ENCODE measurements at places on chromosomes 5 and 9. TPM values are rescaled to one million over a fixed set of nuclear protein-coding genes. Genes with fewer than 3 reads are reported as not detected.

The CD14 gene
- not detected for total RNA-seq

The ASPN gene
- not detected for total RNA-seq

The NME5 gene
- total RNA-seq, result not detected

DNA sequence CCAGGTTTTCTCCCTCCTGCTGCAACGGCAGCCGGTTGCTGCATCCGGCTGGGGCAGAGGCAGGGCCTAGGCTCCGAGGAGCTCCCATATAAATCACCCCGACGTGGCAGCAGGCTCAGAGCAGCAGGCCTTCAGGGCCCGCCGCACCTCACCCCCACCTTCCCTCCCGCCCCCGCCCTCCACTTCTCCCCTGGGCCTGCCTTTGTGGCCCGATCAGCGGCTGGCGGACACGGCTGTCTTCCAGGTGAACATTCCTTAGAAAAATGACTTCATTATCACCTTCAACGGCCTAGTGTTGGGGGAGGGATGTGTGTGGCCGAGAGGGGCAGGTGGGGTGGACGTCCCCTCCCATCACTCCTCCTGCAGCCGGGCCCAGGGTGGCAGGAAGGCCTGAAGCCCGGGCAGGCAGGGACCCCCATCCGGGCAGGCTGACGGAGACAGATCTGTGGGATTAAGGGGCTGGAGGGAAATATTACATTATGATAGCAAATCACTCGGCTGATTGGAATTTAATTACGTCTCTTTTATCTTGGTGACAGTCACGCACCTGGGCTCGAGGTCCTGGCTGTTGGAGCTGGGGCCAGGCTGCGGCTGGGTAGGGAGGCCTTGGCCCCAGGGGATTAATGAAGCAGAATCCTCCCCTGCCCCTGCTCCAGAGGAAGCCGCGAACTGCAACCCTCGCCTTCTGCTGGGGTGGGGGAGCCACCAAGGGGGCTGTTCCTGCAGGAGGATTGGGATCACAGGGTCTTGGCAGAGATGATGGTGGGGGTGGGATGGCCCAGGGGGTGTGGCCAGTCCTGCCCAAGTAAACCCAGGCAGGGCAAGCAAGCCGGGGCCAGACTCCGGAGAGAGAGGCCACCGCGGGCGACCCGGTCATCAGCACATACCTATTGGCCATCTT, 38.4 kb upstream of the RXRA start:
- DNase-seq, result no peak

DNA sequence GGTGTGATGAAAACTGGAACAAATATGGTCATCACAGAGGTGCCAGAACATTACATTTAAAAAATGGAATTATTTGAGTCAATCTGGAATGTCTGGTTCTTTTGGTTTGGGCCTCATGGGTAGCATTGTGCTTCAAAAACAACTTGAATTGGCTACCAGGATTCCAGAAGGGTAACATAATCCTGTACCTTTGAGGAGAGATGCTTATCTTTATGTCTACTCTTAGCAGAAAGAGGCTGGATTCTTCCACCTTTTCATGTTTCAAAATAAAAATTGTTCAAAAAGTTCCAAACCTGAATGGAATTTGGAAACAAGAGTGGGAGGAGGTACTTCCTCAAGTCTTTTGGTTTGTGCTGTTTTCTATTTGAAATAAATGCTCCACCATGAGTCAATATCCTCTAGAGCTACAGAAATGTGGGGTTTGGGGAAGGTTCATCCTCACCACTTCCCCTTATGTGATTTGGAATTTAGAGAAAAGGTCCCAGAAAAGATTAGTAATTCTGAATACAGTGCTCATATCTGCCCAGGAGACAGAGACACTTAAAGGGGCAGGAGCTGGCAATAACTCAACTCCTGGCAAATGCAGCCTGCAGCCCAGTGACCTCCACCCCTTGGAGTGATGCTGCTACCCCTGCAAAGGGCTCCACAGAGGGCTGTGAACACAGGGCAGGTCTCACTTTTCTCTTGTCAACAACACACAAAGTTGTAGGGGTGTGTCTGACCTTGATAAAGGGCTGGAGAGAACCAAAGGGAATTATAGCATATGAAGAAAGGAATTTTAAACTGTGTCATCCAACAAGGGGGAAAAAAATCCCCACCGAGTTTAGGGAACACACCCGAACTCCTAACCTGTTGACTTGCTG, 272.8 kb downstream of the CWC27 start:
- no peak for DNase-seq

All from CD4-positive, CD25-positive, alpha-beta regulatory T cell (primary cell).